ENCODE measurements at places on chromosomes 2 and 18.

GRCh38 chr2:3493615-3494007, 25.7 kb downstream of the ADI1 start:
- no peak for DNase-seq

DNA sequence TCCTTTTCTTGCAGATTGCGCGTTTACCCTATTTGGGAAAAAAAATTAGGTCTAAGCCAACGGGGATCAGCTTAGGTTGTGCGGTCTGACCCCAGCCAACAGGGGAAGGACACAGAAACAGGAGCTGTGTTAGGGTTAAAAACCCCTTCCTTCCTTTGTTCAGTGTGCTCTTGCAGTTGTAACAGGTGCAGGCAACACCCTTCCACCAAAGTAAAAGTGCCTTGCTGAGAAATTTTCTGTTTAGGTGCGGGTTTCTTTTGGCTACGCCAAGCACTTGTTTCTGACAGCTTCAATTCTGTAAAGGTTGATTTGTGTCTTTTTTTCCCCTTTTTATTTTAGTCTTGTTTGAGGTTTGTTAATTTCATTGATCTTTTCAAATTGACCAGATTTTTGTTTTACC, 92.5 kb downstream of the PTPN4 start:
- no peak for DNase-seq

GRCh38 chr2:128490881-128491691, 172.4 kb upstream of the HS6ST1 start:
- DNase-seq, result no peak

DNA sequence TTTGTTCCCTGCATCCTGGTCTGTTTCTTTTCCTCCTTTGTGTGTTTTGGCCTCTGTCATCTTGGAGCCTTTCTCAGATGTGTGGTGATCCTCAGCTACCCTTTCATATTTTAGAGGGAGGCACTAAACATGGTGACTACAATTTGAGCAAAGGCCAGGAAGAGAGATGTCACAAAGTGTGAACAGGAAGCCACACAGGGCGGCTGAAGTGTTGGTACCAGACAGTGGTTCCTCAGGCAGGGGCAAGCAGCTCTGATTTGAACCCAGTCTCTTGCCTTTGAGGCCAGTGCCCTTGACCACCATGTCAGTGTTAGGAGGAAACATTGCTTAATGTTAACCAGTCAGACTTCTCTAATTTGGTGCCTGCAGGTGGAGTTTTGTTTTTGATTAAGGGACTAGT, 9.2 kb downstream of the LRRFIP1 start:
- DNase-seq, result no peak

DNA sequence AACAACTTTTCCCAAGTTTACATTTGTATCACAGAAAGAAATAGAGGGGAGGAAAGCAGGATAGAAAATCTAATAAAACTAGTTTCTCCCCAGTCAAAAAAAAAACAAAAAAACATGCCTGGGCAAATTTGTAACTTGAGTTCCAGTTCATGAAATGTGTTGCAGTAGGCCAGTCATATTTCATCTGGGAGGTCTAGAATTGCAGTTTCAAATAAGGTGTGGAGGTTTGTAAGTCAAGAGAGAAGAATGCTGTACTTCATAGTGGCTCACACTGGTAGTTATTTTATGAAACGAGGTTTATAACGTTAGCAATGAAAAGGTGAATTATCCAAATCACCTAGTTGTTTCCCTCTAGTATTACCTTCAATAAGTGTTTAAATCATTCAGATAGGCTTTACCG, 1313.9 kb upstream of the SLC39A10 start:
- DNase-seq, result no peak

- DNase-seq, result no peak
These were observed 117.8 kb upstream of the FZD5 start for GRCh38 chr2:207887500-207887899.

GRCh38 chr2:217643789-217644301, 358.9 kb downstream of the TNS1 start:
- no peak for DNase-seq

GRCh38 chr2:35973132-35973736, 382.3 kb upstream of the CRIM1 start:
- DNase-seq, result no peak

DNA sequence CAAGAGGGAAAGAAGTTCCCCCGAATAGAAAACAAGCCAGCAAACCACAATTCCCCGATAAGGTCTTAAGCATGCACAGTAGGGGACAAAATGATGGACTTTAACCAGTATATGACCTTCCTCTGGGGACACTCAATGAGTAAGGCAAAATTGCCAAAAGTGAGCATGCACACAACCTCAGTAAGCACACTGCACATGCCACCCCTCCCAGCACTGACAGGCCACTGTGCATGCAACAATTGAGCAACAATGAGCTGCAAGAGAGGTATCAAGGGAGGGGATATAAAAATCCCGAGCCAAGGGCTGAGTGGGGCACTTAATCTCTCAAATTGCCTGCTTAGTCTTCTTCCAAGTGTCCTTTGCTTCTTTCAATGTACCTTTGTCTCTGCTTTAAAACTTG, 935.8 kb upstream of the SLC39A10 start:
- DNase-seq, result no peak

DNA sequence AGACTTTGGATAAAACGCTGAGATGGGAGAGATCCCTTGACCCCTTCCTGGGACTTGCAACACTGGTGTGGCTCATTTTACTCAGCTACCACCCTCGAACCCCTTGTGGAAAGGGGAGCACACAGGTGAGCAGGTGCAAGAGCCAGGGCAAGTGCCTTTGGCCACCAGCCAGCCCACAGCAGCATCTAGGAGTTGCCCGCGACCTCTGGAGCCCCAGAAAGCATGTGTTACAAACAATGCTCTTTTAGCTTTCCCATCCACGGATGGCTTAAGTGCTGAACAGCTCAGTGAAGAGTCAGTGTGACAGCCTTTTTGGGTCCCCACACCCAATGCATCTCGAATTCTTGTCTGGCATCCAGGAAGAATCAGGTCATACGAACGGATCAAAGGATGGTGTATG, 197.8 kb downstream of the MEMO1 start:
- DNase-seq, result no peak

DNA sequence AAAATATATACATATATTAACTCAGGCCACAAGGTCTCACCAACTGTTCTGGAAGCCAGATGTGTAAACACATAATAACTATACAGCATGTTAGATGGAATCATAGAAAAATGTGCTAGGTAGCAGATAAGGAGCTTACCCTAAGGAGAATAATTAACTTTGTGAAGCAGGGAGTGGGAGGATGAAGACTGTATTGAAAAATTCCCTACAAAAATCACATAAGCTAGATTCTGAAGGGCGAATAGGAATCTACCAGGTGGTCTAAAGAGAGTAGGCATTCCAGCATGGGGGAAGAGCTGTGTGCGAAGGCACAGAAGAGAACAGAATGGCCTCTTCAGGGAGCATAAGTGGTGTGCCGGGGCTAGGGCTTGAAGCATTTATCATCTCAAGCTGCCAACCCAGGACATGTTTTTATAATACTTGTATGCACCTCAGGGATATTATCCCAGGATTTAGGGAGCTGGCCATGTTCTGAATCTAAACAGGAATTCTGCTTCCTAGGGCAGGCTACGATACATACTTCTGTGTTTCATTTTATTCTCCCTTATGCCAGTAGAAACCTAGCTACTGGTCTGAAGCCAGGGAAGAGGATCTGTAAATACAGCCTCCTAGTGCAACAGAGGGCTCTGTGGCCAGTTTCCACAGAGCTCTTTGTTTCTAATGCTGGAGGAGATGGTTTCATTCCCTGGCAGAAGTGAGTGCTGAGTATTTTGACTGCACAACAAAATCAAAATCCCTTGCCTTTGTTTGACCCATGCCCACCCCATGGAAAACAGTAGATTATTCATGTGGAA, 56.7 kb downstream of the NEMP2 start:
- no peak for DNase-seq

Data from activated CD8-positive, alpha-beta memory T cell treated with anti-CD3 and anti-CD28 coated beads for 1 hour (primary cell).